Peyer's patch (tissue), 4 donors: ENCODE measurements at places on chromosomes 7 and 10. TPM values are rescaled to one million over a fixed set of nuclear protein-coding genes. Genes with fewer than 3 reads are reported as not detected.

- no peak for DNase-seq
Measured at GRCh38 chr7:47446871-47447466, 134.9 kb downstream of the TNS3 start.

- no peak for DNase-seq
Measured at GRCh38 chr7:43443381-43443780, 139.5 kb upstream of the STK17A start.

- no peak for DNase-seq
Measured at GRCh38 chr7:105769901-105770628, 106.3 kb downstream of the ATXN7L1 start.

- no peak for DNase-seq
Measured at GRCh38 chr7:159039716-159040115, 105.0 kb downstream of the VIPR2 start.

GRCh38 chr10:7662522-7662921 lies 4.2 kb downstream of the ITIH5 start:
- no peak for DNase-seq

DNA sequence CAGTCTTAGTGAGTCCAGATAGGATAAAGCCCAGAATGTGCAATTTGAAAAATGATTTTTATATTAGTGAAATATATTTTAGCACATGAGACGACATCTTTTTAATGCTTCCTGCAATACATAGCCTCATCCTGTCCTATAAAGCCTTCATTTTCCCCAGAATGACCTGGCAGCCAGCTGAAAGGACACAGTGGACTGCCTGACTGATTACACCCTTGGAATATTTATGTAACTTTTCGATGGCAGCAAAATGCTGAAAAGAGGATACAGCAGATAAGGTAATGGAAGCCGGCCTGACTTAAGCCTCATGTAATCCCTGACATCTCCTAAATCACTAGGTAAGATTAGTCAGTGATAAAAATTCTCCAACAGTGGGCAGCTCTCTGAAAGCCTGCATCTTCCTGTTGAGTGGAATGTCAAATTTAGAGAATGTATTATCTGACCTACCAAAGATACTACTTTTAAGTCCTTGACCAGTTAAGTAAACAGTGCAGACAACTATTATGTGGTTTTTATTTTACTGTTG lies 210.7 kb upstream of the STEAP1 start:
- no peak for DNase-seq

DNA sequence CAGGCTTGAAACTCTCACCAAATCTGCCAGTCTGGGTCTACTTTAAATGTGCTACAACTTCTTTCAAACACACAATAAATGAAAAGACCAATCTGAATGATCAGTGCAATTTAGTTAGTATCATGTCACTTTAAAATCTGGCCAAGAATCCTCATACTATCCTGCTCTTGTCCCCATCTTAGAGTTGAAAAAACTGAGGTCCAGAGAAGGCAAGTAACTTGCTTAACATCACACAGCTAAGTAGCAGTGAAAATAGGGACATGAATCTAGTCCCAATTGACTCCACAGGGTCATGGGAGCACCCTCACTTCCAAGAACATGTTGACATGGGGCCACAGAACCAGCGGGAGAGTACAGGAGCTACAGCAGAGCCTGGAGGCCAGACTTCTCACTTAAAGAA lies 3.1 kb upstream of the GDF10 start:
- no peak for DNase-seq

DNA sequence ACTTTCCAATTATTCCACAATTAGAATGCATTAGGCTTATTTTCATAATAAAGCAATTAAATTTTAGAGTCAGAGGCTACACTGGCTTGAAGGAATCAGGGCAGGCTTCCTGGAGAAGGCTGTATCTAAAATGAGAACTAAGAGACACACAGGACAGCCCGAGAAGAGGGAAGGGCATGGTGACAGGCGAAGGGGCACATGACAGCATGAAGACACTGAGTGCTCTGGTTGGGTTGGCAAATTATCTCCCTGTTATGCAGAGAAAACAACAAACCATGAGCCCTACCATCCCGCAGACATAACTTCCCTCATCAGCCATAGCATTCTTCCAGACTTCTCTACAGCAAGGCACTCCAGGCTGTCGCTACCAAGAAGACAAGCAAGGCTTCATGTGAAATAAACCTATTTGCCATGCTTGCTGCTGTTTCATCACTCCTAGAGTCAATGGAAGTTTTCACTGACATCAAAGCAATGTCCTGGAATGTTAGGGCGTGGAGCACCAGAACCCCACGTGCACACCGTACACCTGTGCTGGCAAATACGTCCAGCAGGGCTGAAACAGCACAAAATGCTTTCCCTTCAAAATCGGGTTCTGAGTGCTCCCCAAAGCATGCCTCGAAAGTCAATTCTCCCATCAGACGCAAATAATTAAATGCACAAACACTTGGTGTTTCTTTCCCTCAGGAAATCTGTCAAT lies 21.3 kb downstream of the VOPP1 start:
- DNase-seq: no peak

DNA sequence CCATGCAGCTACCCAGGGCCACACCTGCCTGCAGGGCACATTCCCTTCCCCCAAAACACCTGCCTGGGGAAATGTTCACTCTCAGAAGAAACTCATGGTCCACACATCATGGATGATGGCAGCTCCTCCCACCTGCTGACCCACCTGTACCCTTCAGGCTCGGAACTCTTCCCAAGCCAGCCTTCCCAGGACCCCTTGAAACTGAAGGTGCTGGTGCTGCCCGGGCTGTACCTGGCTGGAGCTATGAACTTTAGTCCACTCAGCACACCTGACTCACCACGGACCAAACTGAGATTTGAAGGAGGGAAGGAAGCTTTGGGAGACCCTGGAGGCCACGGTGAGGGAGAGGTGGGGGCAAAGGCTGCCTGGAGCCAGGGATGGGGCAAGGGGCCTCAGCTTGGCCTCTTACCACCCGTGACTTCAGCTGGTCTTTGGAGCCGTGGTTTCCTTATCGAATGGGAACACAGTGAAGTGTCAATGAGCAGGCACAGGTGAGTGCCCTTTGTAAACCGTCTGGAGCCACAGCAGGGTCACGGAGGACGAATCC lies 30.1 kb upstream of the INPP5A start:
- DNase-seq: no peak

- DNase-seq: no peak
Measured at GRCh38 chr10:50992356-50992901, 81.9 kb upstream of the PRKG1 start.

- DNase-seq: peak; percentile 79
Measured at GRCh38 chr7:51316262-51316665, 345 bp downstream of the COBL start.

GRCh38 chr7:2049782-2050510 lies 182.8 kb downstream of the MAD1L1 start:
- DNase-seq: no peak

DNA sequence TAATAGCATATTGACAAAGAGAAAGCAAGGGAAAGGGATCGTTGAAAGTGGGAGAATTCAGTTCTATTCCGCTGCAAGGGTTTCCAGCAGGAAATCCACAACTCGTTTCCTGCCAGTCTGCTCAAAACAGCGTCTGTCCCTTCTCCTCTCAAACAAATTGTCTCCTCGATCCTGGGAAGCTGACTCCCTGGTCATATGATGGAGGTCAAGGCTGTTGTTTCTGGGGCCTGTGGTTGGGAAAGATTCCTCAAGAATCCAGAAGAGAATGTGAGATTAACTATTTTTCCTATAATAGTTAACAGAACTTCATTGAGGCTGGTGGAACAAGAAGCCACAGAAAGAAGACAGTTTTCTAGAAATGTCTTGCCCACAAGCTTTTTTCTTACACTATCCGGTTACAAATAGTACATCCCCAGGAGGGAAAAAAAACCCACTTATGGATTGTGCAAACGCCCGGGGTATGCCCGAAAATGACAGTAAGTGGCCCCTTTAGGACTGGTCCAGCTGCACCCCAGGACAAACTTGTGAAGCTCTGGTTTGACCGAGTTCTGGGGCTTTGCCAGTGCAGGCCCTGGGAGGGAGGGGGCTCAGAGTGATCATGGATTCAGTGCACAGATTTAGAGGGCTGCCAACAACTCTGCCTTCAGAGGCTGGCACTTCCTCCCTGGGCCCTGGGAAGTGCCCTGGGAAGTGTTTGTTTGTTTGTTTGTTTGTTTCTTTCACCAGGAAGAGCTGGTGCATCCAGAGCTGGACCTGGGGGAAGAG lies 49.4 kb upstream of the CTBP2 start:
- no peak for DNase-seq

DNA sequence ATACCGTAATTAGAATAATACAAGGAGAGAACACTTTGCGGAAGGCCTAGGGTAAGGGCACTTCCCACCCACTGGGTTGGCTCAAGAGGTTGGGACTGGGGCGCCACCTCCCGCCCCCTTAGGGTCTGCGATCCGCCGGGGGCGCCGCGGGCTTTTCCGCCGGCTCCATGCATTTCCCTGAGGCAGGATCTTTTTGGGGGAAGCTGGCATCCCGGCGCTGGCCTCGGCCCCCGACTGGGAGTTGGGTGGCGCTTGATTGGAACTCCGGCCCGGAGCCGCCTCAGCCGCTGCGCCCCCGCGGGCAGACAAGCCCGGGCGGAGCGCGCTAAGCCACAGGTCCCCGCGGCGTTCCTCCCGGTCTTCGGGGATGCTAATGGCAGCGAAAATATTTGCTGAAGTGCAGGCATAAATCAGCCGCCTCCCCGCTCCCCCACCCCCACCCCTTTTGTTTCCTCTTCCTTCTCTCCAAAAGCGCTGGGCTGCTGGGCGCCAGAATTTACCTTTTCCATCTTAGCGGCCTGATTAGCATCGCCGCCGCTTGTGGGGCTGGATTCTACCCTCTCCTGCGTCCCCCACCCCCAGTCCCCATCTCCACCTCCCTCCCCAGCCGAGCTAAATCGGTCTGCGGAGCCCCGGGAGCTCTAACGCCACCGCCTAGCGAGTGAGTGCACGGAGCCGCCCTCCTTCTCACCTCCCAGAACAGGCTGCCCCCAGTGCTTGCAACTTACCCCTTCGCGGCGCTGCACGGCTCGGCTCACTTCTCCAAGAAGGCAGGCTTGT lies 5.1 kb downstream of the UNC5B start:
- DNase-seq: peak; percentile 52

GRCh38 chr10:29671228-29671780 lies 36.5 kb upstream of the SVIL start:
- no peak for DNase-seq

- DNase-seq: no peak
Measured at GRCh38 chr7:94823947-94824346, 83.4 kb upstream of the PPP1R9A start.

DNA sequence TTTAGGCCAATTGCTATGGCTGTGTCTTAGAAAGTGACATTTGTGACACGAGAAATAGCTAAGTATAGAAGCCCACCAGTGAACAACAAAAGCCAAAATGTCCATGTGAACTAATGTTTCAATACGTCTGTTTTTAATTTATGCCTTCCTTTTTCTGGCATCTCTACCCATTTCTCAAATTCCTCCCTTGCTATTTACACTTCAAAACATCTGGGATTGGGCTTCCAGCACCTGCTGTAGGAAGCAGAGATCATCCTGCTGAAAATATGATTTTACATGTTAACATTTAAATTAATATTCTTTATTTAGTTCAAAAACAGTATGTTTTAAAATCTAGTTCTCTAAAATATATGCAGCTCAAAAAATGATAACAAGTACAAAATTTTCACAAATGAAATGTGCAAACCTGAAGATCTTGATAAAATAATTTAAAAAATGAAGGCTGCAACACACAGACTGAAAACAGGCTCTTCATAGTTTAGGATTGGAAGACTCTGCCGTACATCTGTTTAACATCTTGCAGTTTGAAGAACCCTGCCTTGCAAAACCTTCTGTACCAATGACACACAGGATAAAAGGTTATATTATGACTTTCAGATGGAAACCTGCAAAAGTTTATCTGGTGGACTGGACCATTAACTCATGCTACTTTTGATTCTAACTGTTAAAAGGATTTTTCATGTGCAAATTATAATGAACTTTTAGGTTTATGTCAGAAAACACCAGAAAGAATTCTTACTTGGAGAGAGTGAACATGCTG lies 408.4 kb downstream of the SUGCT start:
- DNase-seq: no peak

DNA sequence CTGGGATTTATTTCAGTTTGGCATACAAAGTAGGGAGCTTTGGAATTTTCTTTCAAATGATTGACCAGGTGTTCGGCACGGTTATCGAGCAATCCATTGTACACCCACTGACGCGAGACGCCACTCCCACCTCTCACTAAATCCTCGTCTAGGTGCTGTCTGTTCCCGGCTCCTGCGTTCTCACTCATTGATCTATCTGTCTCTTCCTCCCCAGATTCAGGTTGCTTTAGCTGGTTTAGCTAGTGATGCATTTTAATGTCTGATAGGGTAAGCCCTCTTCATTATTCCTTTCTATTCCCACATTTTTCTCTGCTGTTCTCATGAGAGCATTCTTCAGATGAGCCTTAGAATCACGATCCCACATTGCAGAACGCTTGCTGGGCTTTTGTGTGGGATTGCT lies 91.7 kb downstream of the ELFN1 start:
- no peak for DNase-seq

- peak; percentile 67 for DNase-seq
Measured at GRCh38 chr7:151125846-151126481, 39.7 kb downstream of the AGAP3 start.

DNA sequence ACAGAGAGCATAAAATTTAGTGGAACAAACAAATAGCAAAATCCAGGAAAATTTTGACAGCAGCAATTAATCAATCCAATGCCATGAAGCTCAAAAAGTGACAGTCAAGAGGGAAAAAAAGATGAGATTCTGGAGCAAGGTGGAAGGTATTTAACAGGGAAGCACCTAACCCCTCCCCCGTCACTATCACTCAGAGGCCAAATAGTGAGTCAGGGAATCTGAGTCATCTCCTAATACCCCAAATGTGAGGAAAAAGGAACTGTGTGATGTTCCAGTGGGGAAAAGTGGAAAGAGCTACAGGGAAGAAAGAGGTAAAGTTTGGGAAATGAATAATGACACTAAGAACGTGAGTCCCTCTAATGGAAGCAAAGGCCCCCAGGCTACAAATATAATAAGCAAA lies 113.2 kb upstream of the PHF14 start:
- DNase-seq: no peak

DNA sequence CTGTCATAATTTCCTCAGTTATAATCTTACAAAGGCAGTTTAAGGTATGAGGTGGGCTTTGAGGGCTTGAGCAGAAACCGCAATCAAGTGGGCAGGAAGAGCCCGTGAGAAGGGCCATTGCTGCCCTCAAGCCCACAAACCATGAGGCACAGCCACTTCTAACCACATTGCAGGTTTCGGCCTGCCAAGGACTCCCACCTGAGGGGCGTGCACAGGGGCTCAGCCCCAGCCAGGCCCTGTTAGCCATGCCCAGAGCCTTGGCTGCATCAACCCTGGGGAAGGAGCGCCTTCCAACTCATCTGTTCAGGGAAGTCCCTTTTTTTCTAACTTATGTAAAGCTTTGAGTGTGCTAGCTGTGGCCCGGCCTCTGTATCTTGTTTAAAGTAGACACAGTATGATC lies 5.9 kb upstream of the FFAR4 start:
- DNase-seq: no peak

GRCh38 chr7:5232874-5233273 lies 42.8 kb downstream of the WIPI2 start:
- no peak for DNase-seq

GRCh38 chr10:43728425-43728824 lies 79.7 kb upstream of the ZNF32 start:
- DNase-seq: no peak

- no peak for DNase-seq
Measured at GRCh38 chr10:1564791-1565190, 172.5 kb downstream of the ADARB2 start.

Gene CLCN1
- not detected for total RNA-seq

Gene TAX1BP1
- total RNA-seq: 109 TPM

Gene FAM25C
- not detected for total RNA-seq

Gene HHEX
- 4.5 TPM for total RNA-seq

Gene PSD
- total RNA-seq: 6.3 TPM

Gene GDF2
- total RNA-seq: not detected

Gene ZNF92
- total RNA-seq: 8.2 TPM
